Activated T-cell treated with anti-CD3 and anti-CD28 coated beads, Interleukin-2, amount 50 U/mL, for 4 hours (primary cell): ENCODE measurements at places on chromosomes 5 and 9.

DNA sequence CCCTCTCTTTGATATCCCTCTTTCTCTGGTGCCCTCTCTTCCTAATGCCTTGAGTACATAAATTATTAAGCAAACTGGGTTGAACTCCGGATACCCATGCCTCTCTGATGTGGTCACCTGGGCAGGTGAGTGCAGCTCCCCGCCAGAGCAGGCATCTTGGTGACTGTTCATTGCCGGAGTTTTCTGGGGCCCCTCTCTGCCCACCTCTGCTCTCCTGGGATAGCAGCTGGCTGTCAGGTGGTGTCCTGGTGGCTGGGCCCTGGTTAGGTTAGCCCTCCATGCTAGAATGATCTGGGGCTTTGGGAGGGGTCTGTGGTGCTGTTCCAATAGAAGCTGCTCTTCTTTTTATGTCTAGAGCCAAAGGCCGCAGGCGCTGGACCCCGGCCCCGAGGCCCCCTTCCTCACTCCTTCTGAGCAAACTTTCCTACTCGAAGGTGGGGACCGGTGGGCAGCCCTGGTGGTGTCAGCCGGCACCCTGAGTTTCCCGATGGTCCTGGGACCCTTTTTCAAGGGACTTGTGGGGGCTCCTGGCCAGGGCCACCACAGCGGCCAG, 4.9 kb upstream of the SCGB3A1 start:
- no peak for DNase-seq

DNA sequence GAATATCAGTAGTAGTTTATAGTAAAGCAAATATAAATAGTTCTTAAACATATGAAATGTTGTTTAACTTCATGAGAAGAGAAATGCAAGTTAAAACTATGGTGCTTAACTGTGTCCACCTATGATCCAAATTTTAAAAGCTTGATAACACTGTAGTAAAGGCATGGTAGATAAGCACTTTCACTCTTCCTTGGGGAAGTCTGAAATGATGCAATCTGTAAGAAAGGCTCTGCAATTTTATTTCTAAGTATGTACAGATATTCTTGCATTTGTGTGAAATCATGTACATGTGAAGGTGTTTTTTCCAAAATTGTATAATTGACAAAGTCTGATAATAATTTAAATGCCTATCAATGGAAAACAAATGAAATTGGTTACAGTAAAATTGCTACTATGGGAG, 66.9 kb downstream of the SYK start:
- no peak for DNase-seq

- DNase-seq, result no peak
Measured at GRCh38 chr5:112586596-112587062, 151.1 kb upstream of the APC start.

GRCh38 chr9:135308821-135309762, 170.5 kb upstream of the PPP1R26 start:
- no peak for DNase-seq

DNA sequence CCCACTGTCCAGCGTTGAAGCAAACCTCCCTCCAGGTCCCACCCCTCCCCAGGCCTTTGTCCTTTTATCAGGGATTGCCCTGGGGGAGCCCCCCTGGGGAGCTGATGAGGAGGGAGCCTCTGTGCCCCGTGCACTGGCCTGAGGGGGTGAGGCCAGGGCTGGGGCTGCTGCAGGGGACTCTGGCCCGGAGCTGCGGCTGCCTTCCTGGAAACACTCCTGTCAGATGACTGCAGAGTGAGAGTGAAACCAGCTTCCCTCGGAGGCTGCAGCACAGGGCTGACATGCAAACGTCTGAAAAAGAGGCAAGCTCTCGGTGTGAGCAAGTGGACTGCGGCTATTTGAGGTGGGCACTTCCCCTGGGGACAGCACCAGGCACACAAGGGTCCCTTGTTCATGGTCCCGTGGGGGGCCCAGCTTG, 4.6 kb upstream of the TRAF2 start:
- peak; percentile 28 for DNase-seq

- no peak for DNase-seq
Measured at GRCh38 chr9:113652355-113653152, 189.0 kb downstream of the RGS3 start.

GRCh38 chr9:93422977-93423616, 28.4 kb upstream of the FAM120A start:
- DNase-seq, result no peak

DNA sequence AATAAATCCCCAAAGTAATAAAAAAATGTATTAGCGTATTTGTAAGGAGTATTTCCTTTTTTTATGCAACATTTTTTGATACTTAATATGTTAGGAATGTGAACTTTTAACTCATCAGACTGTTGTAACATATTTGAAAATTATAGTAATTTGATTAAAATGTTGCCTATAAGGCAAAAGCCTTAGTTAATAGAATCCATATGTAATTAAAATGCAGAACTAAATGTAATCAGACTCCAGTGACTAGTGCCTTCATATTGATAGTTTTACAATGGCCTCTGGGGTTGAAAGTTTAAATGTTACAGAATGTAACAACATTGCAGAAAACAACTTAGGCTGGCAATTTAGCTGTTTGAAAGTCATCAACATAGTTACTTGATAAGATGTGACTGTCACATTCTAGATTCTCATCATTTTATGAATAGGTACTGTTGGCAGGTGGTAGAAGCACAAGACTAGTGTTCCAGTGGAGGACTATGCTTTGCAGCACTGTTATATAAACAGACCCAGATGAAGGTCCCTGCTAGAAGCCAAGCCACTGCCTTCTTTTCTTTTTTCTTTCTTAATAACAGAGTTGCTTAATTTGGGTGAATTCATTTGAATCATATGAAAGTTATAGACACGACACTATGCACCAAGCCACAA, 382.9 kb downstream of the CCDC171 start:
- no peak for DNase-seq

- no peak for DNase-seq
Measured at GRCh38 chr5:168920019-168920810, 341.0 kb upstream of the PANK3 start.

DNA sequence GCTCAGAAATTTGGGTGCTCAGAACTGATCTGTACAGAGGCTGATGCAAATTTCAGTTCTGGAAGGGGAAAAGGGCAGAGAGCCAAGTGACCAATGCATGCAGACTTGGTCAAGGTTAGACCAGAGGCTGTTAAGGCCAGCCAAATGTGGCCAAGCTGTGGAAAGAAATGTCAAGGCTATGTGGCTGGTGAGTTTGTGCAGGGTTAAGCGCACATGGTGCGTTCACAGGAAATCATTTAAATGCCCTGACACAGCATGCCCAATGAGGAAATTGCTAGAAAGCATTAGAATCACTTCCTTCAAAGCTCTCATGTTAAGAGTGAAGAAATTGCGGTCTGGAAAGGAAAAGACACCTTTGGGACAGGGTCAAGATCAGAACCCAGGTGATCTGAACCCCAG, 58.0 kb downstream of the PTPN3 start:
- DNase-seq, result no peak
